Myocyte (in vitro differentiated cells): ENCODE measurements at places on chromosomes 16 and 17.

- DNase-seq, result no peak
Observed at GRCh38 chr17:58060596-58061191, 22.5 kb upstream of the DYNLL2 start.

- no peak for DNase-seq
Observed at GRCh38 chr16:87809150-87809902, 43.5 kb upstream of the KLHDC4 start.

- DNase-seq, result no peak
Observed at GRCh38 chr16:31206776-31207175, 4.2 kb upstream of the PYCARD start.

DNA sequence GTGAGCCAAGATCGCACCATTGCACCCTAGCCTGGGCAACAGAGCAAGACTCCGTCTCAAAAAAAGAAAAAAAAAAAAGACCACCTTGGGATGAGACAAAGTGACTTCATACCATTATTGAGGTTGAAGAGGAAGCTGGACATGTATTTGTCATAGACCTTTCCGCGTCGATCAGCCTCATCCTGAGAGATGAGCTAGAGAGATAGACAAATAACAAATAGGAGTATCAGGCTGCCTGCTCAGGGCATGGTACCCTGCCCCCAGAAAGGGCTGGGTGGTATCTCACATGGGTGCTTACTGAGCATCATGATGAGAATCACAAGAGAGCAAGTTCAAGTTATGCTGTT is 22.1 kb downstream of the CNTNAP1 start:
- no peak for DNase-seq

- peak; percentile 18 for DNase-seq
Observed at GRCh38 chr17:4585638-4585994, 1.3 kb downstream of the SMTNL2 start.

DNA sequence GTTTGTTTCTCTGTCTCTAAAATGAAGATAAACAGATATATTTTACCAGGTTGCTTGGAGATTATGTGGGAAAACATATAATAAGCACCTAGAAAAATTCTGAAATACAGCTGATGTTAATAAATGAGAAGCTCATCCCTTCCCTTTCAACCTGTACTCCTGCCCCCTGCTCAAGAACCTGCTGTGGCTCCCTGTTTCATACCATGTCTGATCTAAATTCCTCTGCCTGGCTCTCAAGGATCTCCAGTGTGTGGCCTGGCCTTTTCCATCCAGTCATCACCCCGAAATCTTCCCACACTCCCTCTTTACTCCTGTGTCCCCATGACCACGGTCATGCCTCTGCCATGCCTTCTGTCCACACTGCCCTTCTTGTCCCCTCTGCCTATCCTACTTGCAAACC is 19.4 kb upstream of the DLX4 start:
- DNase-seq, result no peak

DNA sequence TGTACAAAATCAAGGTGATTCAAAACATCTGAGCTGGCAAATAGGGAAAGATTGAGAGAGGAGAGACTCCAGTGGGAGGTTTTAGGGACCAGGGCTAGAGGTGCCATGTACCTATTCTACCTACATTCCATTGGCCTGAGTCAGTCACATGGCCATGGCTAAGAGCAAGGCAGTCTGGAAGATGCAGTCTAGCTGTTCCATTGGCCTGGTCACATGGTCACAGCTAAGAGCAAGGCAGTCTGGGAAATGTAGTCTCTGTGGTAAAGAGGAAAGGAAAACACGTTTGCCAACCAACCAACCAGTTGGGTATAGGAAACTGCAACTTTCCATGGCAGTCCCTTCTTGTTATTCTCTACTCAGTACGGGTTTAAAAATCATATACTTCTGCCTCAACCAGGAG is 369.1 kb downstream of the XYLT1 start:
- DNase-seq, result no peak

GRCh38 chr17:2897605-2898004 is 101.4 kb downstream of the RAP1GAP2 start:
- no peak for DNase-seq

DNA sequence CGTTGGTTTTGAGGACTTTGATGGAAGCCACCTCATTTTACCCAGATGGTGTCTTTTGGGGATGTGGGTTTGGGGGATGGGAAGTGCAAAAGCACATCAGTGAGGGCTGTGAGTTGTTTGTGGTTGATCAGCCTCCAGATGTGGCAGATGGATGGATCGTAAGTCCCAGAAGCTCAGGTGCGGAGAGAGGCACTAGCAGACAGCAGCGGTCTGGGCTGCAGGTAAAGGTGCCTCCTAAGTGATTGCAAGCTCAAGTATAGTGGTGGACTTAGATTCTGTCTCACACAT is 18.0 kb downstream of the HS3ST3B1 start:
- no peak for DNase-seq

DNA sequence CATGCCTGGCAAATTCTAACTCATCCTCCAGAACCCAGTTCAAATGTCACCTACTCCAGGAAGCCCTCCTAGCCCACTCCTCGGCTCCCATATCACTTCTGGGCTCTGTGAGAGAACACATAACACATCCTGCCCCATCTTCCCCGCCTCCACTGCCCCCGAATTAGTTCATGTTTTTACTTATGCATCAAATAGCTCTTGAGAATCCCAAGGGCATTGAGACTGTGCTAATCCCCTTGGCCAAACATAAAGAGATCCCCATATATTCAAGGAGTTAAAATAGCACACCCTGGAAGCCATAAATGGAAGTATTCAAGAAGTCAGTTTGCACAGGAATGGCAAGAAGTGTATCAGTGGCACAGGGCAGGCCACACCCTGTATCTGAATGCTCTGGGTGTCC is 2.0 kb upstream of the CREBBP start:
- no peak for DNase-seq

DNA sequence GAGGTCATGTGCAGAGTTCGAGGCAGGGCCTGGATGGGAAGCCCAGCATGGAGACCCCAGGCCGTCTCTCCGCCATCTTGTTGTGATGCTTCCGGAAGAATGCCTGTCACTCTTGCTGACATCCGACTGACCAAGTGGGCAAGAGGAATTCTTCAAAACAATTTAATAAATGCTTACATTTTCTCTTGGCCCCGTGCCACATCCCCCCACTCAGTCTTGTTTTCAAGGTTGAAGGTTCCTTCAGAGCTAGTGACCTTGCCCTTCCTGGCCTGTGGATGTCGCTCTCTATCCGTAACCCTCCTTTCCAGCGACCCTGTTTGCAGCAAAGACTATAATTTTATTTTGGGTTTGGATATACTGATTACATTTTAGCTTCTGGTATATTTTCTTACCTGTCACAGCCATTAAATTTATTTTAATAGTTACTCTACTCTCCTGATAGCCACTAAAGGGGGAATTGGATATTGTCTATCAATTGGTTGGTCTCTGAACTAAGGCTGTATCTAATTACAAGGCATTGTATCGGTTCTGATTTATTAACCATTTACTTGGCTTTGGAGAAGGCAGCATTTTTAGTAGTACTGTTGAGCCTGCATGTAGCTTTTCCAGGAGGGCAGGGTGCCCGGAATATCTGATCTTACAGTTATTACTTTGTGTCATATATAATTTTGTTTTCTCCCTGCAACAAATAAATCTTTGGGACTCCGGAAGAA is 264.5 kb downstream of the WWOX start:
- DNase-seq, result no peak

DNA sequence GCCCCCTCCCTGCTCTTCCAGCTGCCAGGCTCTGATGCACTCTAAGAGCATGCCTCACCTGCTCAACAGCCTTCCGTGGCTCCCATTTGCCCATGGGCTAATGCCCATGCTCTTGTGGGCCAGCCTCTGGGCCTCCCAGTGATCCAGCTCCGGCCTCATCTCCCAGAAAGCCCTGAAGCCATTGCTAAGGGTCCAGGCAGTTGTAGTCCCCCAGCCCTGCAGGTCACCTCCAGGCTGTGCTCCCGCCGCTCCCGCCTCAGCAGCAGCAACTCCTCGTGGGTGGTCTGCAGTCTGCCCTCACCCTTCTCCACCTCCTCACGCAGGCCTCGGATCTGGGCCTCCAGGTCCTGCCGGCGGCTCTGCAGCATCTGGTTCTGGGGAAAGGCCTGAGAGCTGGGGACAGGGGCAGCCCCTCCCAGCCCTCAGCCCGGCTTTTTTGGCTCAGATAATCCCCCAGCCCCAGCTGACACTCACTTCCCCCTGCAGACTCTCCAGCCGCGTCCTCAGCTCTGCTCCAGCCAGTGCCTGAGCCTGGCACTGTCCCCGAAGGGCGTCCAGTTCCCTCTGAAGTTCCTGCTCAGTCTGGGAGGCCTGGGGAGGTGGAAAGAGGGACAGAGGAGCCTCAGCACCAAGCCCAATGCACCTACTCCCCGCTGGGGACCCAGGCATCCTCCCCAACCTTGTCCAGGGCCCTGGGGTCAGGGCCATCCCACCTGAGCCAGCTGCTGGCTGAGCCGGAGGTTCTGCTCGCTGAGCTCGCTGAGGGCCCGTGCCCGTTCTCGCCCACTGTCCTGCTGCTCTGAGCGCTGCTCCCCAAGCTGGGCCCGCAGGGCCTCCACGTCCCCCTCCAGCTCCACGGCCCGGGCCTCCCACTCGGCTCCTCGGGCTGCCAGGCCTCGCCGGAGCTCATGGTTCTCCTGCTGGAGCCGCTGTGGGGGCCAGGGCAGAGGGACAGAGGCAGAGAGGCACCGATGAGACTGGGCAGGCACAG is 6.2 kb downstream of the BICDL2 start:
- DNase-seq, result no peak

GRCh38 chr17:14337596-14338079 is 36.8 kb downstream of the HS3ST3B1 start:
- no peak for DNase-seq

DNA sequence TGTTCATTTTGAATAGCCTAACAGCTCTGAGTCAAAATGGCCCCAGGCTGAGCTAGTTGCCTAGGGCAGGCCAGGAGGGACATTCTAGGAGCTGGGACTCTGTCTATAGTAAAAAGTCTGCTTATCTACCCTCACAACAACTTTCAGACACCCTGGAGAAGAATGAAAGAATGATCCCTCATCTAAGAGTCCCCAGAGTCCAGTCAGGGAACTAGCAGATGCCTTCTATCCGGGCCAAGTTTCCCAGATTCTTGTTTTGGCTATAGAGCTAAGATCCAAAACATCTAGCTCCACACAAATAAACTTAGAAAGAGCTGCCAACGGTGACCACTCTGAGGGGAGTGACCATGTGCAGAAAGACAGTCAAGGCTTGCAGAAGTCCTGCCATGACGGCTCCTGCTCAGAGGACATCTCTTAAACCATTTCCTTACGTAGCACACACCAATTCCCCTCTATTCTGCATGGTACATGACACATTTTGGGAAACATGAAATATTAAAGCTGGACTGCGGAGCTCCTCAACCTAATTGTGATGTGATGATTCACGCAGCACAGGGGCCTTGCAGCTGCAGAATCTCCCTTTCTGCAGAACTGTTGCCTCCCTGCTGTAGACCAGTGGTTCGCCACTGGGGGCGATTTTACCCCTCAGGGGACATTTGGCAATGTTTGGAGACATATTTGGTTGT is 24.2 kb downstream of the FAM20A start:
- peak; percentile 46 for DNase-seq

- no peak for DNase-seq
Observed at GRCh38 chr16:14446796-14447195, 183.3 kb downstream of the PARN start.

- peak; percentile 86 for DNase-seq
Observed at GRCh38 chr16:55494994-55495421, 13.9 kb upstream of the LPCAT2 start.

DNA sequence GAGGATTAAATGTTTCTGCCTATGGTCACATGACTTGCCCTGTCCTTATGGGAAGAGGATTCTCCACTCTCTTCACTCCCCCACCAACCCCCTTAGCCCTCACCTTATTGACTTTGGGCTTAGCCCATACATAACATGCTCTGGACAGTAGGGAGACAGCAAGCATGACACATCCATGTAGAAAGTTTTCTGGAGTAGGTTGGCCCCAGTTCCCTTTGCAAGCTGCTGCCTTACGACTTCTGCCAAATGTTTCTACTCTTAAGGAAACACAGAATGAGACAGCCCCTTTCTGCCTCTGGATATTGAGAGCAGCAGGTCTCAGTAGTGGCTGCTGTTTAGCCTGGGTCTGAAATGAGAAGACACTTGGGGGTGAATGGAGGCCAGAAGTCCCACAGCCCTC is 282.2 kb downstream of the MAP2K6 start:
- DNase-seq, result no peak

- no peak for DNase-seq
Observed at GRCh38 chr16:66364117-66364958, 2.2 kb upstream of the CDH5 start.

DNA sequence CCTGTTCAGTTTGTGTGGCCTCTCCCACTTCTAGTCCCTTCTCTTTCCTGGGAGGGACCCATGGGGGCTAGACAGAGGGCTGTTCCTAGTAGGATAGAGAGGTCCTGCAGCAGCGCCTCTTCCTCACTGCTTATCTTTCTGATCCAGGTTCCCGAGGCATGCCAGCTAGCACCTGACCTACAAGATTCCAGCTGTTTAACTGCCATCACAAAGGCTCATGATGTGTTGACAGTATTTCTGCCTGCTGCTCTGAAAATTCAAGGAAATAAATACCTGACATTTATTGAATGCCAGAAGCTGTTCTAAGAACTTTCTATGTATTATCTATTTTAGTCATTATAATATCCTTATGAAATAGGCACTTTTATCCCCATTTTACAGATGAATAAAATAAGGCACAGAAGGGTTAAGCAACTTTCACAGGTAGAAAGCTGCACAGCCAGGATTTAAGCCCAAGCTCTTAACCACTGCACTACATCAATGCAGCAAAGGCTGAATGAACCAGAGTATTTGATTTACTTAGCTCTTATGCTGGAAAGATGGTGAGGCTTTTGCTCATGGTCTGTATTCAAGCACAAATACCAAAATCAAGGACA is 38.8 kb downstream of the HEATR6 start:
- DNase-seq, result no peak

- DNase-seq, result no peak
Observed at GRCh38 chr17:80474961-80475909, 1.2 kb downstream of the NPTX1 start.

GRCh38 chr16:65306722-65307121 is 184.9 kb upstream of the CDH11 start:
- no peak for DNase-seq
